Activated naive CD4-positive, alpha-beta T cell treated with anti-CD3 and anti-CD28 coated beads, Interleukin-2, amount 50 U/mL, for 72 hours (primary cell): ENCODE measurements at places on chromosomes 4 and X. TPM values are rescaled to one million over a fixed set of nuclear protein-coding genes. Genes with fewer than 3 reads are reported as not detected.

The UGT2B15 gene
- not detected for total RNA-seq

The MAGEA2 gene
- not detected for total RNA-seq

The RGS12 gene
- 5.3 TPM for total RNA-seq

The CENPE gene
- total RNA-seq: 65.4 TPM

DNA sequence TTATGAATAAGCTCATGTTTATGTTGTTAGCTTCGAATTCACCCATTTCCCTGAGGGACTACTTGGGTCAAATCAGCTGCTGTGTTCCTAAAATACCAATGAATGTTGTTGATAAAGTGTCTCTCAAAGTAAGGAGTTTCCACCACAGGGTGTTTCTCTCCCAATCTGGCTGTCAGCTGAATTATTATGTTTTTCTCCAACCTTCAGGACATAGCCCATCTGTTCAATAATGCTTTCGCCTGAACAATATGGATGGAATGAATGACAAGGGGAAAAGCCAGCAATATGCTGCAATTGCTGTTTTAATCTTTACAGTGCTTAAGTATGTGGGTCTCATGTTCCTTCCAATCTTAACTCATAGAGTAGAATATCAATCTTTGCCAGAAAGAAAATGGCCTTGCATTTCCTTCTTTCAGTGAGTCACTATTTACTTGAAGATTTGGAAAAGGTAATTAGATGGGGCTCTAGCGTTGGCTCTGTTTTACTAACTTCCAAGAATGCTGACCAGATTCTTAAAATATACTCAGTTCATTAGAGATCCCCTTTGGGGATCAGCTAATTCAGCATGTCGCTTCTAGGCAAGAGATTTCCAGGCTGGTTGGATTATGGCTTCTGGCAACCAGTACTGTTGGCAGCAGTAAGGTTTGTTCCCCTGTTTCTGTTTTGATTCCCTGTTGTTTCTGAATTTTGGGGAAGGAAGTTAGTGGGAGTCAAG, 410.5 kb downstream of the PPP3CA start:
- no peak for DNase-seq

- DNase-seq: no peak
Measured at GRCh38 chrX:86014421-86014820, 32.9 kb downstream of the CHM start.

DNA sequence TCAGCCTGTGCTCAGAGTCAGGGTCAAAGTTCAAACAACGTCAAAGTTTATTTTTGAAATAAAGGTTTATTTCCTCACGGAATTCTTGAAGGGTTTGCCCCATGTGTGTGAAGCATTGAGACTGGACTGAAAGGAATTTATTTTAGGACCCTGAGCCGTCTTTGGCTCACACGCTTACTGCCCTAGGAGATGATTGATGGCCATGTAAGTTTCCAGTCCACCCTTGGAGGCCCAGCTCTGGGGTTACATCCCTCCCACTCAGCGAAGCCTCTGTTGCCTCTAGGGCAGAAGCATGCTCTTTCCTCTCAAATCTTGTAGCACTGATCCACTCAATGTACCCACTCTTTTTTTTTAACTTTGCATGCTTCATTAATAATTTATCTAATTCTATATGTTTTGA, 4.5 kb upstream of the NHSL2 start:
- DNase-seq: no peak

- DNase-seq: no peak
Measured at GRCh38 chrX:14235004-14235403, 205.3 kb upstream of the GEMIN8 start.

DNA sequence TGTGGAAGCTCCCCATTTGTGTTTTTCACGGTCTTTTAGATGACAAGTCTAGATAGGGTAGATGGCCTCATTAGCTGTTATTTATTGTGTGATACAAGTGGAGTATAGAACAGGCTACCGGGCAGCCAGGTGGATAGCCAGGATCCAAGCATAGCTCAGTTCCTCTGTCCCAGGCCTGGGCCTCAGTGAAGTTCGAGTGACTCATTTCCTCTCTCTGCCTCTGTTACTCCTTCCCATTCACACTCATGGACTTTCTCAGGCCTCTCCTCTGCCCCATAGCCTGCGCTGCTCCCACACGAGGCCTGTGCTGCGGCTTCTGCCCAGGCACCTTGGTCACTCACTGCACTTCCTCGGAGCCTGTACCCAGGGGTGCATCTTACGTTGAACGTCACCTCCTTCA, 54.5 kb downstream of the TENM3 start:
- no peak for DNase-seq

DNA sequence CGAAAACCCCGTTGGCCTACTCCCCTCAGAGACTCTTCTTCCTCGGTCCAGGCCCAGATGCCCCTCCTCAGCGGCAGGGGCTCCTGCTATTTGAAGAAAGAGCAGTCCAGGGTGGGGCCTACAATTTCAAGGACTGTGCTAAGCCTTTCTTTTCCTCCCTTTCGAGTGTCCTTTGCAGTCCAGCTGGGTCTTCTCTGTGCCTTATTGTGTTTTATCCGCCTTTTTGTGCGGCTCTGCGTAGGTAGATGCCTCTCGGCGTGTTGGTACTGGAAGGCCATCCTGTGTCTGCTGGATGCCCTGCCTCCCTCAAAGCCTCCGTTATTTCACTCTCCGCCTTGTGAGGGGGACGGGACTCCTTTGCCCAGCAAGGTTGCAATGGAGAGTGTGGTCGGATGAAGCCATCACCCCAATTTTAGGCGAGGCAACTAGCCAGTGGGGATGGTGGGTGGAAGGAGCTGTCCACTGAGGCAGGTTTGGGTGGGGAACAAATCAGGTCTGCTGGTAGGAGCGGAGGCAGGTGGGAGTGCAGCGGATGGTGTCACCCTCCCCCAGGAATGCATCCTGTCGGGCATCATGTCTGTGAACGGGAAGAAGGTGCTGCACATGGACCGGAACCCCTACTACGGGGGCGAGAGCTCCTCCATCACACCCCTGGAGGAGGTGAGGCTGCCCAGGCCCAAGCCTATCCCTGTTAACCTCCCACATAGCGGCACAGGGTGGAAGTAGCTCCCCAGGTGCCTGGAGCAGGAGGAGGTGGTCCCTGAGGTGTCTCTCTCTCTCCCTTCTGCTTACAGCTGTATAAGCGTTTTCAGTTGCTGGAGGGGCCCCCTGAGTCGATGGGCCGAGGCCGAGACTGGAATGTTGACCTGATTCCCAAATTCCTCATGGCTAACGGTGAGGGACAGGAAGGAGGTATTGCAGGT, 1.3 kb downstream of the GDI1 start:
- DNase-seq: no peak

DNA sequence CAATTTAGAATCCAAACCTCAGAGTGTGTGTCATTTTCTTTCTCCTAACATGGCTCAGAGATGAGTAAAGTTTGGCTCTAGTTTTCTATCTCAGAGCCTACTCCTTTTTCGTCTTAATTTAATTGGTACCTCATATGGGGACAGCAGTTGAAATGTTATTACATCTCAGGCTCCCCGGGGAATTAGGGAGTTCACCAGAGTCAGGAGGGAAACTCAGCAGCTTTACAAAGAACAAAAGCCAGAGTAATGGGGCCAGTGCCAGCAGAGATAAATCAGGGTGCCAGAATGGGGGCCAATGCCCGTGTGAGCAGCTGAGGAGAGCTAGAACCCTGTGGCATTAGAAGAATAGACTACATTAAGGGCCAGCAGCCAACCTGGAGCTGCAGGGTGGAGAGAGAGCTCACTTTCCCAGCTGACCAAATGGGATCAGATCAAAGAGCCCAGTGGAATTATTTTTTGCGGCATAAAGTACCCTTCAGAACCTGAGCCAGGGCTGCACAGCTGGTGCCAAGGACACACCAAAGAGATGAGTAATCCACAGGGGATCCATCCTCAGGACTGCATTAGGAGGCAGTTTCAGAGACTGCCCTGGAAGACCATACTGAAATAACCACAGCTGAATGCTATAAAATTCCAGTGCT, 207.1 kb upstream of the DKK2 start:
- no peak for DNase-seq

- no peak for DNase-seq
Measured at GRCh38 chr4:87268411-87268810, 48.0 kb upstream of the KLHL8 start.

- DNase-seq: no peak
Measured at GRCh38 chr4:131084997-131085396, 1989.0 kb downstream of the C4orf33 start.

DNA sequence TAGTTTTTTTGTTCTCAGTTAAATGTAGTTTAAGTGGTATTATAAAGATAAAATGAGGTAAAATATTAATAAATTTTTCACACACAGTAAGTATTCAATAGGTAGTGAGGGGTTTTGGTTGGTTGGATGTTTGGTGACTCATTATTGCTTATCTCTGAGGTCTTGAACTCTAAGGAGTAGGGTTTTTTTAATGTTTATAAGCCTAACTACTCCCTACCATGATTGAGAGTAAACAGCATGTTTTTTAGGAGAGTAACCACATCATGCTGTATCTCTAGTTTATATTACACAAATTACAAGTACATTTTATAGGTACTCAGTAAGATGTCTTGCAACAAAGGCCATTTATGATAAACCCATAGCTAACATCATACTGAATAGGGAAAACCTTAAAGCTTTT, 181.6 kb downstream of the MAPK10 start:
- DNase-seq: no peak

GRCh38 chrX:26649534-26649933, 433.6 kb downstream of the MAGEB5 start:
- no peak for DNase-seq

DNA sequence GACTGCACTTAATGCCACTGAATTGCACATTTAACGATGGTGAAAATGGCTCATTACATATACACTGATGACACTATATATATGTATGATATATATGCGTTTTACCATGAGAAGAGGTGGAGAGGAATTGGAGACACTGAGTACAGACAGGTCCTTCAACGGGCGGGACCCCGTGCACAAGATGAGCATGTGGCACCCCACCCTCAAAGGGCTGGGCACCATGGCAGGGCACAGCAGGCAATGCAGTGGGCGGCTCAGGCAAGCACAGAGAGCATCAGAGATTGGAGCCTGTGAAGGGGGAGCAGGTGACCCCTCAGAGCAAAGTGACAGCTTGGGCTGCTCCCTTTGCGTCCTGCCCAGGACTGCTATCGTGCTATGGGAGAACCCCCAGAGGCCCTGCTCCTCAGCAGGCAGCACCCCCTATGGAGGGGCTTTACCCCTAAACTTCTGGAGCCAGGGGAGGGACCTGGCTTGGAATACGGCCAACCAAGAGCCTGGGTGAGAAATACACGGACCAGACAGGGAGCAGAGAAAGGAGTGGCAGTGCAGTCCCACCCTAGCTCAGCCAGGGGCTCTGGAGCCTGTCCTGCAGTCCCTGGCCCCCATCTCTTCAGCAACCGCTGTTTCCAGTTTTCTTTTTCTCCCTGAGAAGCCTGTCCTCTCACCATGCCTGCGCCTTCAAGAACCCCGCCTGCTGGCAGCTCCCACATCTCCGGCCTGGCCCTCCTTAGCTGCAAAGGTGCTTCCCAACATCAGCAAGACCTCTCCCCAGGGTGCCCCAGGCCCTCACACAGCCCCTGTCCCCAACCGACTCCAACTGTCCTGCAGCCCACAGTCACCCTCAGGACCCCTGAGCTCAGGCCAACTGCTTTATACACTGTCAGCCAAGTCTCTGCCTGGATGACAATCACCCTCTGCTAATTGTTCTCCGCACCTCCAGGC, 10.5 kb downstream of the SLC6A8 start:
- DNase-seq: no peak

- DNase-seq: no peak
Measured at GRCh38 chr4:13483768-13484121, 395 bp downstream of the RAB28 start.

DNA sequence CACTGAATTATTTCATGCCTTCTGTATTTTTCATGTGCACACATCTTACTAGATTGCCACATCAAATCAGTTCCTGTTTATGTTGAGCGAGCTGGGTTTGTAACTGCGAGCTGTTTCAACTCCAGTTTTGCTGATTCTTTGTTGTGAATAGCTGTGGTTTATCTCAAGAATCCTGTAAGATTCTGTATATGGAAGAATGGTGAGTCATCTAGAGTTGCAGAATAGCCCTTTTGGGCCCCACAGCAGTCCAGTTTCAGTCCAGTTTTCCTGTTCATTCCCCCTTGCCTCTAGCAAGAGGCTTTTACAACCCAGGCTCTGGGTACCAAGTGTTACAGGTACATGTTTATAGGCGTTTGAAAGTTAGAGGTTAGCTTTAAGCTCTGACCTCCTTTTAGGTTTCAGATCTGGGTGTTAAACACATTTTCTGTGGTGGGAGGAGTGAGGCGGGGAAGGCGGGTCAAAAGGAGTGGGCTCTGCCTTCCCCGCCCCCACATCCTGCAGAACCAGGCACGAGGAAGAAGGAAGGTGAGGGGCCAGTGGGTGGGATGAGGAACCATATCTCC, 32.7 kb downstream of the TBC1D14 start:
- DNase-seq: no peak

GRCh38 chr4:128751354-128751753, 58.1 kb upstream of the JADE1 start:
- DNase-seq: no peak

DNA sequence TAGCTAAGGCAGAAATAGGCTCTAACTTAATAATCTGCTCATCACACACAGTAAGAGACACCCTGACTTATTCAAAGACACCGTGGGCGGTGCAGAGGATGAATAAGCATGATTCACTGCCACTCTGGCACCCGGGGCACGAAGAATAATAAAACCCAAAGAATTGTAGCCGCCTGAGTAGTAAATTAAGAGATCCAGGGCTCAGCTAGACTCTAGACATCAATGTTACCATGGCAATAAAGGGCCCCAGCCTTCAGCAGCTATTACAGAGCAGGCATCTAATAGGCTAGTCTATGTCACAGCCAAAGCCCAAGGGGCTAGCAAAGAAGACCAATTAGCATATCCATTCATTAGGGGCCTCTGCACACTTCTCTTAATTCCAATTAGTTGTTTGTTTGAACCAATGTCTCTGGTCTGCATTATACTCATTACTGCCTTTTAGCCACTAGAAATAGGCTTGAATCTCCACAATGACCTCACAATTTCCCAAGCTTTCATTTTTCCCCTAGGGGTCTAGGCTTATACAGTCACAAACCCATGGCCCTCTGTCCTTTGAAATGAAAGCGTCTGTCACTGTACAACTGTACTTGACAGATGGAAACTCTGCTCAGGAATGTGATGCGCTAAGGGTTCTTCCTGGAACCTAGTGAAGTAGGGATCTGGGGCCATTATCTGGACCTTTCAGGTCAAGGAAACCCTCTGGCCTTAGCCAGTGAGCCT, 3.0 kb upstream of the ATP1B4 start:
- no peak for DNase-seq

GRCh38 chr4:7744142-7744804, 195.4 kb downstream of the AFAP1 start:
- DNase-seq: no peak

GRCh38 chr4:47145630-47146029, 114.3 kb downstream of the GABRB1 start:
- DNase-seq: no peak

DNA sequence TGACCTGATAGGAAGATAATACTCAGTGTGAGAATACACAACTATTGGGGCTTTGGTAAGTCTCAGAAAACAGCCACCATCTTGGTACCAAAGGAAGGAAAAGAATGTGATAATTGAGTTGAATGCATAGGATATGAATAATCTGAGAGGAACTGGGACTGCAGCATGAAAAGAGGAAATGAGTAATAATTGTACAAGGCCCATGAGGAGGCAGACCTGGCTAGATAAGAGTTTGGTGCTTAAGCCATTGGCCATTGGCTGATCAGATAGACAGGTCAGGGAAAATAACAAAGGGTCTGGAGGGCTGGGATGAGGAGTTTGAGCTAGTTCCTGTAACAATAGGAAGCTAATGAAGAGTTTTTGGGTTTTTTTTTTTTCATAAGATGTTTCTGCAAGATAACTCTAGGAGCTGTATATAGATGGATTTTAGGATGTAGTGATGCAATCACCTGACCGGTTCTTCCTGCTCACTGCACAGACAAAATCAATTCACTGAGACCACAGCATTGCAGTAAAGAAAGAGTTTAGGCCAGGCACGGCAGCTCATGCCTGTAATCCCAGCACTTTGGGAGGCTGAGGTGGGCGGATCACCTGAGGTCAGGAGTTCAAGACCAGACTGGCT, 5.3 kb upstream of the TRMT2B start:
- peak; percentile 2 for DNase-seq
